ENCODE measurements at places on chromosomes 3 and 15.
A peak's percentile ranks its signal among the peaks of the same experiment; 100 is the strongest.

- H3K4me1 ChIP-seq = no peaks in the 10 kb centered on the region
- H3K4me3 ChIP-seq = no peak overlapping the region
- H3K27ac ChIP-seq = no peak overlapping the region
- no peak for DNase-seq
These were observed 309.8 kb downstream of the VPS13C start for GRCh38 chr15:61750271-61751084.

- no peaks in the 10 kb centered on the region for H3K36me3 ChIP-seq
- no peak overlapping the region for H3K27ac ChIP-seq
- H3K4me3 ChIP-seq = no peak overlapping the region
- no peak for DNase-seq
- no peaks in the 10 kb centered on the region for H3K27me3 ChIP-seq
These were observed 130.5 kb upstream of the PHLDB2 start for GRCh38 chr3:111728566-111728935.

GRCh38 chr3:161559177-161559998 is 62.8 kb downstream of the OTOL1 start:
- H3K27ac ChIP-seq = no peak overlapping the region
- DNase-seq = no peak
- H3K4me1 ChIP-seq = no peaks in the 10 kb centered on the region
- H3K27me3 ChIP-seq = no peaks in the 10 kb centered on the region

- no peak overlapping the region for H3K4me3 ChIP-seq
- H3K36me3 ChIP-seq = no peaks in the 10 kb centered on the region
- H3K4me1 ChIP-seq = peaks cover 11% of the 10 kb centered on the region
- no peaks in the 10 kb centered on the region for H3K27me3 ChIP-seq
- no peak for DNase-seq
These were observed 165.2 kb upstream of the HES1 start for GRCh38 chr3:193970773-193971206.

DNA sequence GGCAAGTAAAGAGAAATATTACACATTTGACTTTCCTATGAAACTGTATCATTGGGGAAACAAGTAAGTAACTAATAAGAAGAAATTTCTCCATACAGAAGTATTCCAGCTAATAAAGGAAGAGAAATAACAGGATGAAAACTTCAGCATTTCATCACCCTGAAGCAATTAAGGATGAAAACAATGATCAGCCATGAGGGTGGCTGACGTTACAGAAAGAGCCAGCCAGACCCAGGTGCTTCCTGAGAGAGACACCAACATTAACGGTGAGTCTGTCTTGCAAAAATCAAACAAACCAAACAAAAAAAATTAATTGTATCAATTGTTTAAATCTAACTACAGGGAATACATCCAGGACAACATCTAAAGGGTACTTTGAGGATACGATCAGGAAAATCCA is 190.0 kb downstream of the ARRDC4 start:
- H3K4me1 ChIP-seq = no peaks in the 10 kb centered on the region
- no peaks in the 10 kb centered on the region for H3K36me3 ChIP-seq
- no peak for DNase-seq
- no peak overlapping the region for H3K27ac ChIP-seq

DNA sequence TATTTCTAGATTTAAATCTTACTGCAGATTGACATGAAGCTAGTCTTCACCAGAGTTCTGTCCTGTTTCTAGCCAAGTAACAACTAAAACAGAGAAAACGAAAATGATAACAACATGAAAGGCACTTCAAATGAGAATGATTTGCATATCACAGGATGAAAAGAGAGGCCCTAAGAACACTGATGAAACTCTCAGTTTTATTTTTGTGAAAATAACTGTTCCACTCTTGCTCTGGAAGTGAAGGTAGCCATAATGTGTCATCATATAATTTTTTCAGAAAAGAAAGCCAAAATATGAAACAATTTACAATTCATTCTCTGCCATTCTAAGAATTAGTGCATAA is 274.4 kb downstream of the ADAMTSL3 start:
- H3K27ac ChIP-seq = no peak overlapping the region
- H3K36me3 ChIP-seq = no peaks in the 10 kb centered on the region
- H3K4me1 ChIP-seq = peaks cover 8% of the 10 kb centered on the region
- no peak overlapping the region for H3K4me3 ChIP-seq
- no peak for DNase-seq
- no peaks in the 10 kb centered on the region for H3K27me3 ChIP-seq

DNA sequence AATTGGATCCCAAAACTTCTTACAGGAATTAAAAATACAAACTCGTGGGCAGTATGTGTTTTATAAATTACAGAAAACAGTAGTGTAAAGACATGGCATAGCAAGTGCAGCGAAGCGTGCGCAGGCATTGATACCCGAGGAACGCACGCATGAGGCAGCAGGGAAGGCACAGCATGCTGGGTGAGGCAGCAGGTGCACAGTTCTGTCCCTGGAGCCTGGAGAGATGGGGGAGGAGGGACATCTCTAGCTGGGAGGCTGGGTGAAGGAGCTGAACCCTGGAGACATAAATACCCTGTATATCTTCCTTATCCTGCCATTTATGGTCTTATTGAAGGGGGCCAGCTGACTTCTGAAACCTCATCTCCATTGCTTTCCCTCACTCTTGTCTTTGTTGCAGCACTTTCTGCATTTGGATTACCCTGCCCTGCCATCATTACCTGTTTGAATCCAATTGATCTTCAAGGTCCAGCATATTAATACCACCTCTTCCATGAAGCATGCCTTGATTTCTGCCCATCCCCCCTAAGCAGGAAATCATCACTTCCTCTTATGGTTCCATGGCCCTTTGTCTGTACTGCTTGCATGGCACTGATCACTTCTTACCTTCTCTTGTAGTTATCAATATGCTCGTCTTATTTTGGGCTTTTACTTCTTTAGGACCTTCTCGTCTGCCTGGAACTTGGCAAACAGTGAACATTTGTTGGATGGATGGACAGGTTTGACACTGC is 20.5 kb downstream of the LPP start:
- H3K4me1 ChIP-seq = peaks cover 65% of the 10 kb centered on the region
- no peak for DNase-seq

DNA sequence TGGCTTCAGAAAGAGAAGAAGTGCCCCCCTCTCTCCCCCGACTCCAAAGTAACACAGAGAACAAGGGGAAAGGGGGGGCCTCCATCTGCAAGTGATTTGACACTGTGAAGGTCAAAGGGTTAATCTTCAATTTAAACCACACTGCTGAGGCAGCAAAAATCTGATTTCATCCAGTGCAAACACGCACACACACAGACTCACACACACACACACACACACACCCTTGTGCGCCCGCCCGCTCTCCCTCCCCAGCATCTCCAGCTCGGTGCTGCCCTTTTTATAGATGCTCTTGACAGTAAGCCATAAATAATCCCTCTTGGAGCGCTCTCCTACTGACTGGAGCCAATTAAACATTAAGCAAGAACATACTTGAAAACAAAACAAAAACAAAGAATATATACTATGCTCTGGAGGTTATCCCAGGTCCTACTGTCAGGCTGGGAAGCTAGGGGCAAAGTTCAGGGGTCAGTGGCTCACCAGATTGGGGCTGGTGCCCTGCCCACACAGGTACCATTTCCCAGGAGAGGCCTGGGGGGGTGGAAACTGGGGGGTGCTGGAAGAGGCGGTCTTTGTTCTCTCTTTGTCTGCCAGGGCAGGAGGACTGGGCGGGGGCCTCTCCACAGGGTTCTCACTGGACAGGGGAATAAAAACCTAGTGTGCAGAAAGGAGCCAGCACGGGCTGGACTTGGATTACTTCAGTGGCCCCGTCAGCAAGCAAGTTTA is 16.3 kb downstream of the BMF start:
- H3K27ac ChIP-seq = peak overlapping the region; percentile 57
- H3K36me3 ChIP-seq = no peaks in the 10 kb centered on the region
- DNase-seq = peak; percentile 77
- no peaks in the 10 kb centered on the region for H3K27me3 ChIP-seq
- H3K4me1 ChIP-seq = peaks cover 11% of the 10 kb centered on the region

DNA sequence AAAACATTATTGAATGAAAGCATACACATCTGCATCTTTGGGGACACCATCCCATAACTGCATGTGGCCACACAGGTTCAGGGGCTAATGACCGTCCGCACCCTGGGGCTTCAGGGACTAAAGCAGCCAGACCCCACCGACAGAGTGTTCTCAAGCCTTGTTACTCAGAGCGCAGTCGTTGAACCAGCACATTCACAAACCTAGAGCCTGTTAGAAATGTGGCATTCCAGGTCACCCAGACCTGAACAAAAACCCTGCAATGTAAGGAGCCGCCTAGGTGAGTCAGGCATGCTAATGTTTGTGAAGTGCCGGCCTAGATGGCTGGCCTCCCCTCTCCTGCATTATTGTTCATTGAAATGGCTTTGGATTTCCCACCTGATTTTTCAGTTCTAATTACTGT is 52.3 kb upstream of the HACD2 start:
- no peak overlapping the region for H3K4me3 ChIP-seq
- no peak for DNase-seq
- no peaks in the 10 kb centered on the region for H3K36me3 ChIP-seq
- no peaks in the 10 kb centered on the region for H3K27me3 ChIP-seq

- H3K36me3 ChIP-seq = no peaks in the 10 kb centered on the region
- DNase-seq = peak; percentile 53
- peaks cover 26% of the 10 kb centered on the region for H3K4me1 ChIP-seq
- no peak overlapping the region for H3K4me3 ChIP-seq
- H3K27me3 ChIP-seq = no peaks in the 10 kb centered on the region
These were observed 37.3 kb upstream of the RFTN1 start for GRCh38 chr3:16550676-16551341.

GRCh38 chr15:52191207-52191606 is at the start of gene GNB5:
TSS of gene GNB5 (minus strand) at chr15:52191392. CDS start at chr15:52184676, 6,716 bp downstream.
- no peaks in the 10 kb centered on the region for H3K36me3 ChIP-seq

- peaks cover 38% of the 10 kb centered on the region for H3K36me3 ChIP-seq
- no peak overlapping the region for H3K27ac ChIP-seq
- H3K4me3 ChIP-seq = no peak overlapping the region
- no peaks in the 10 kb centered on the region for H3K27me3 ChIP-seq
- H3K4me1 ChIP-seq = no peaks in the 10 kb centered on the region
These were observed 36.2 kb downstream of the AP4E1 start for GRCh38 chr15:50944672-50945071.

DNA sequence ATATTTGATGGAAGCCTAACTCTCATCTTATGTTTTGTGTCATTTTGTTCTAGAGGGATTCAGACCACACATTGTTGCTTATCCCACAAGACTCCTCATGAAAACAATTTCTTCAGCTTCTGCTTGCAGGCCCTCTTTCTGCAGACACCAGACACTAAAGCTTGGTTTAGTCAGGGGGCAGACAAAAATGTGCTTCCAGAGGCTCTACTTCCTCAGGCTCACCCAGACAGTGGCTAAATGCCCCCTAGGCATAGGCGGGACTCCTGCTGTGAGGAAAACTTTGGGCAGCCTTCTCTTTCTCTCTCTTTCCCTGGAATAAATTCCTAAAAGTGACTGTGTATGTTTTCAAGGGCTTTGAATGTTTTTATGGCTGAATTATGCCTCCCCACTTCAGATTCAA is 435.4 kb upstream of the ATP11B start:
- H3K27me3 ChIP-seq = no peaks in the 10 kb centered on the region
- no peak overlapping the region for H3K4me3 ChIP-seq
- H3K4me1 ChIP-seq = no peaks in the 10 kb centered on the region
- H3K27ac ChIP-seq = no peak overlapping the region

GRCh38 chr3:167274141-167274874 is 105.8 kb downstream of the ZBBX start:
- H3K36me3 ChIP-seq = no peaks in the 10 kb centered on the region
- no peaks in the 10 kb centered on the region for H3K4me1 ChIP-seq
- no peak overlapping the region for H3K27ac ChIP-seq
- no peak overlapping the region for H3K4me3 ChIP-seq

- H3K27ac ChIP-seq = no peak overlapping the region
- no peak overlapping the region for H3K4me3 ChIP-seq
- no peaks in the 10 kb centered on the region for H3K36me3 ChIP-seq
- no peaks in the 10 kb centered on the region for H3K27me3 ChIP-seq
- no peaks in the 10 kb centered on the region for H3K4me1 ChIP-seq
These were observed 213.8 kb downstream of the NR1D2 start for GRCh38 chr3:24158761-24159454.

GRCh38 chr3:123024056-123024455 is 3.5 kb downstream of the SEMA5B start:
- peaks cover 29% of the 10 kb centered on the region for H3K4me1 ChIP-seq
- H3K27me3 ChIP-seq = peaks cover 14% of the 10 kb centered on the region
- no peak overlapping the region for H3K27ac ChIP-seq
- H3K36me3 ChIP-seq = no peaks in the 10 kb centered on the region
- no peak overlapping the region for H3K4me3 ChIP-seq

DNA sequence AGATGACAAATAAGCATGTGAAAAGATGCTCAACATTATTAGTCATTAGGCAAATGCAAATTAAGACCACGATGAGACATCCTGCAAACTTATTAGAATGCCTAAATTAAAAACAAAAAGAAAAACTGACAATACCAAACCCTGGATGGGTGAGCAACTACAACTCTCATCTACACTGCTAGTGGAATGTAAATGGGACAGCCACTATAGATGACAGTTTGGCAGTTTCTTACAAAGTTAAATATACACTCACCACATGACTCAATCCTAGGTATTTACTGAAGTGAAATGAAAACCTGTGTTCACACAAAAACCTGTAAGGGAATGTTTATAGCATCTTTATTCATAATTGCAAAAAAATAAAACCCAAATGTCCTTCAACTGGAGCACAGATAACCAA is 74.7 kb downstream of the NPTN start:
- no peaks in the 10 kb centered on the region for H3K4me1 ChIP-seq
- H3K27me3 ChIP-seq = no peaks in the 10 kb centered on the region
- no peak overlapping the region for H3K4me3 ChIP-seq

GRCh38 chr15:70100474-70101341 is 3.0 kb upstream of the TLE3 start:
- H3K27me3 ChIP-seq = no peaks in the 10 kb centered on the region
- H3K27ac ChIP-seq = peak overlapping the region; percentile 69

All from heart left ventricle (tissue), 16 donors.